ENCODE measurements at places on chromosomes 16 and 17.

GRCh38 chr17:40694584-40694983, 9.0 kb downstream of the KRT24 start:
- no peak overlapping the region for H3K4me3 ChIP-seq
- no peaks in the 10 kb centered on the region for H3K4me1 ChIP-seq
- H3K27me3 ChIP-seq: peaks cover 32% of the 10 kb centered on the region
- H3K27ac ChIP-seq: no peak overlapping the region

DNA sequence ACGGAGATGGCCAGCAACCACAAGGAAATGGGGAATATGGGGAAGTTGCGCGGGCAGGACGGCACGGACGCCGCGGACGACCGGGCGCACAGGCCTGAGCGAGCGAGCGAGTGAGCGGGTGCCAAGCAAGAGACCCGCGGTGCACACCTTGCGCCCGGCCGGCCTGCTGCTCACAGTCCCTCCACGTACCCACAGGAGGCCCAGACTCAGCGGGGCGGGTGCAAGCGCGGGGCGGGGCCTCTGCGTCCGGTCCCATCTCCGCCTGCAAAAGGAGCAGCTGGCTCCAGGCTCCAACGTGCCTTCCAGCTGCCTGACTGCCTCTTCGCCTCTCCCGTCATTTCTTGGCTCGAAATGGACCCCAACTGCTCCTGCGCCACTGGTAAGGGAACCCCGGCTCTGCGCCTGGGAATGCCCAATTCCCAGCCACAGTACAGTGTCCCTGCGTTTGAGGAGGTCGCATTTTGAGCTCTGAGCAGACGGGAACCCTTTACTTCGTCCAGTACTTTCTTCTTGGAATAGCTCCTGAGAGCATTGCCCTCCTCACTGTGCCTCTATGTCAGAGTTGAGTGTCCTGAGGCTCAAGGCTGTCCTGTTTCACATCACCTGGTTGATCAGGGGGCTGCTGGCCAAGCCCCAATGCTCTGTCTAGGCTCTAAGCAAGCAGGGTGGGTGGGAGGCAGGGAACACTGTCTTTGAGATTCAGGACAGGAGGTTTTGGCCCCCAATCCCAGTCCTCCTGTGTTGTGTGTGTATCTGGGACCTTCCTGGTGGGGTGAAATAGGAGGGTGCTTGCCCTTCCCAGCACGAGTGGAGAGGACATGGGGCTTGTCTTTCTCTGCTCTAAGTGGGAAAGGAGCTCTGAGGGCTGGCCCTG, 8.1 kb upstream of the MT1E start:
- H3K27me3 ChIP-seq: peaks cover 4% of the 10 kb centered on the region
- peak; percentile 70 for DNase-seq
- no peaks in the 10 kb centered on the region for H3K36me3 ChIP-seq
- H3K4me3 ChIP-seq: peak overlapping the region; percentile 24

DNA sequence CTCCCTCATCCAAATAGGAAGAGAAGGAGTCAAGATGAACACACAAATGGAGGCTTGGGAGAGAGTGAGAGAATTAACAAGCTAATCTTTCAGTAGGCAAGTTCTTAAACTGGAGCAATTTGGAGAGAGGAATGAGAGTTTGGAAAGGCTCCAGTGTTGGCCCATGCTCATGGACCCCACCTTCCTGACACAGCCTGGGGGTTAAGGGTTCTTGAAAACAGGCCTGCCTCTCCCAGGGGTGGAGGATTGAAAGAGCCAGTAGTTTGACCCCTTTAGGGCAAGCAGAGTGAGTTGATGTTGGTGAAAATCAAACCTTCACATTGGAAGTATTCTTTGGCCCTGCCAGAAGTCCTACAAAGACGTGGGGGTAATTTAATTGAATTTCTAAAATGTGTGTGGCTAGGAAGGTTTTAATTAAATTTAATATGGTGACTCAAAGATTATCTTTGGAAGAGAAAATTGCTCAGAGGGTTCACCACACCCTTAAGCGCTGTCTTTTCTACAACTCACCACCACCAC, 5.8 kb downstream of the HOXB3 start:
- H3K4me3 ChIP-seq: no peak overlapping the region
- H3K27ac ChIP-seq: peak overlapping the region; percentile 94
- H3K4me1 ChIP-seq: peaks cover 9% of the 10 kb centered on the region

- H3K27ac ChIP-seq: peak within 1 kb of the TSS; percentile 93
- H3K4me3 ChIP-seq: peak within 1 kb of the TSS; percentile 85
- H3K4me1 ChIP-seq: peaks cover 52% of the 10 kb centered on the region
- H3K36me3 ChIP-seq: no peaks in the 10 kb centered on the region
These were observed at the start of gene CHD3 for GRCh38 chr17:7888184-7888920. Gene CHD3 (plus strand): TSS chr17:7888789. CDS start chr17:7889001, 212 bp downstream.
